Smooth muscle cell of the brain vasculature (primary cell): ENCODE measurements at places on chromosomes 5 and 9.
A peak's percentile ranks its signal among the peaks of the same experiment; 100 is the strongest.

- DNase-seq: no peak
These were observed 2.2 kb upstream of the ELOVL7 start for GRCh38 chr5:60846298-60846697.

DNA sequence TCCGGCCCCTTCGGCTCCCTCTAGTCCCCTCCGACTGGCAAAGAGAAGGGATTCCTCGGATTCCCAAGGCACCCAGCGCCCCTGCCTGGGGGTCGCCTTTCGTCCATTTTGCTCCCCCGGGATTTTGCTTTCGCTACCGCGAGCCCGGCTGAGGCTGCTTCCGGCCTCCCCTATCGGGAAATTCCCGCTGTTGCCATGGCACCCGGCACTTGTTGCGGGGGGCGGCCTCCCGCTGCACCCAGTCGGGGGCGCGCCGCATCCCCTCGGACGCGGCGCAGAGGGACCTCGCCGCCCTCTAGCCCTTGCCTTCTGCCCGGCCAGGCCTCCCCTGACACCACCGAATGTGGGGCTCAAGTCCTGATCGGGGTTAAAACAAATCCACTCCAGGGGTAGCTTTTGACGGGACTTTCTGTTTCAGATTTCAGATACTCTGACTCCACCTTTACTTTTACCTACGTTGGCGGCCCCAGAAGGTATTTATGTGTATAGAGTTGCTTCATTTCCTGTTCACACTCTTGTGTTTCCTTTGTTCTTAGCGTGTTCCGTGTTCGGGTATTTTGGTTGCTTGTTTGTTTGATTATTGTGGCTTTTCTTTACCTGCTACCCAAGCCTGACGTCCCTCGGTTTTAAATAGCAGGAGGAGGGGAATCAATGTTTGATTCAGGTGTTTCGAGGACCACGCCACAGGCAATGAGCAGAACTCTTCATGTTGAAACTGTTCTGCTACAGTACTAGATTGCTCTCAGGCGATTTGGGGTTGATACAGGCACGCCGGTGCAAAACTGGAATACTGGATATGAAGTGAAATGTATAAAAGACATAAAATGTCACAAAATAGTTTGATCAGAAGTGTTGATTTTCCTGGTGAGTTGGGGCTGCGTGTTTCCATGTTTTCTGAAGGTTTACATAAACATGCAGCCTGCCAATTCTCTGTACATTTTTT lies 1.5 kb downstream of the PARP8 start:
- DNase-seq: no peak

- no peak for DNase-seq
These were observed 123.0 kb upstream of the KCNN2 start for GRCh38 chr5:114238771-114239313.

- no peak for DNase-seq
These were observed 48.2 kb upstream of the MTMR12 start for GRCh38 chr5:32360906-32361305.

DNA sequence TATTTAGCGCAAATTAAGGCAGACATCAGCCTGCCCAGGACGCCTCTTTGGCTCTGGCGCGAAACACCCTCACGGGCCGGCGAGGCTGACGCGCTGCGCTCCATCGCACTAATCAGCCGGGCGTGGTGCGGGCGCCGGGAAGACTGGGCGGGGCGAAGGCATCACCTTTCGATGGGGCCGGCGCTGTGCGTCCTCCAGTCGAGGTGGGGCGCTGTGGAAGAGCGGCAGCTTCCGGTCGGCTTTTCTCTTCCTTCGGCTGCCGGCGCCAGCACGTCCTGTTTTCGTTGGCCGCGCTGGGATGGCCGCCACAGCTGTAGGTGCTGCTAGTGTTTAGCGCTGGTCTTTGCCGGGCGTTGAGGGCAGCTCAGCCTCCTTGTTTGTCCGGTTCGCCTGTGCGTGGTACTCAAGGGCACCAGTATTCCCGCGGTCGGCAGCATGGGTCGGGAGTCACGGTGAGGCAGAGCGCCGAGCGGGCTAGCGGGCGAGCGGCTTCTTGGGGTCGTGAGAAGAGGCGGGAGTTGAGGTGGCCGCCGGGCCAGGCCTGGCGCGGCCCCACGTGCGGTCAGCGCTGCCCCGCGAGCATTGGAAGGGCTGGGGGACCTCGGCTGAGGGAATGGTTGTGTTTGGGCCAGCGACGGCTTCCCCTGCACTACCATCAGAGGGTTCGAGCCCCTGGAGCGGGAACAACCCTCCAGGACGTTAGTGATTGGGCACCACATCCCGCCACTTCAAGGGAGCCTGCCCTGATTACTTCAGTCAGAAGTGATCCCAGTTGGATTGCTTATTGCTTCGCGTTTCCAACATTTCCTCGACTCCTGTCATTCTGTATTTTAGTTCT lies at the start of gene DDX46:
DDX46 (plus strand) TSS at position 276 of the 838 bp plus-strand sequence; CDS start at position 436, 160 bp downstream.
- peak; percentile 73 for DNase-seq

DNA sequence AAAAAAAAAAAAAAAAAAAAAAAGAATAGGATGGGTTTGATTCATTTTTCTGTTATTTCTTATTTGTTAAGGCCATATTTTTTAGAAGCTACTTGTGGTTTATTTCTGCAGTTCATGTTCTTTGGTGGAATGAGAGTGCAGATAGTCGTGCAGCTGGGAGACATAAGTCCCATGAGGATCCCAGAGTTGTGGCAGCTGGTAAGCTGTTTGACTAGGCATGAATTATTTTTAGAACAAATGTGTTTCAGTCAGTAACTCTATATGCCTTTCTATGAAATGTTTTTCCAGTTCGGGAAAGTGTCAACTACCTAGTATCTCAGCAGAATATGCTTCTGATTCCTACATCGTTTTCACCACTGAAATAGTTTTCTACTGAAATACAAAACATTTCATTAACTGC lies 5.0 kb upstream of the NIPSNAP3B start:
- DNase-seq: no peak

DNA sequence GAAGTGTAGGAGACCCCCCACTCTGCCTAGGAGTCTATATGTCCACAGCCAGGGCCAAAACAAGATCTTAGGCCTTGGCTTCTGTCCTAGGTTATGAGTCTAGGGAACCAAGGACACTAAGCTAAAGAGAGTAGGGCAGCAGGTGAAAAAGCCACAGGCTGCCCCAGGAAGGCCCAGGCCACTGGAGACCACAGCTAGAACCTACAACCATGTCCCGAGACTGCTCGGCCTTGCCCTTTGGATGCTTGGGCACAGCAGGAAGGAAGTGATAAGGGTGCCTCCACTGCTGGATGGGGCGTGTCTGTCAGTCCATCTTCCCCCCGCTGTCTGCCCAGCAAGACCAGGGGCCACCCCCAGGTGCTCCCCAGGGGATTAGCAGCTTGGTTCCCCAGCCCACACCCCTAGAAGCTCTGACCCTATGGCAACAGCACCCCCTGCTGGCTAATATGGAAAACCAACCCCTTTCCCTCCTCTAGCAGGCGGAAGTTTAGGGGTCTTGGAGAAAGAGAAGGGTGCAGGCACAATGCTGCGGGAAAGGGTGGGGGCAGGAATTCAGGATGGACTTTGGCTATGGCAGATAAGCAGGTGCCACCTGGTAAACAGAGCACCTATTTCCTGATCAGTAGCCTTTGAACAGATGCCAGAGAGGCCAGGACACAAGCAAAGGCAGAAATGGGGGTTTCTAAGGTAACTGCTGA lies 10.5 kb upstream of the IRF1 start:
- DNase-seq: no peak

DNA sequence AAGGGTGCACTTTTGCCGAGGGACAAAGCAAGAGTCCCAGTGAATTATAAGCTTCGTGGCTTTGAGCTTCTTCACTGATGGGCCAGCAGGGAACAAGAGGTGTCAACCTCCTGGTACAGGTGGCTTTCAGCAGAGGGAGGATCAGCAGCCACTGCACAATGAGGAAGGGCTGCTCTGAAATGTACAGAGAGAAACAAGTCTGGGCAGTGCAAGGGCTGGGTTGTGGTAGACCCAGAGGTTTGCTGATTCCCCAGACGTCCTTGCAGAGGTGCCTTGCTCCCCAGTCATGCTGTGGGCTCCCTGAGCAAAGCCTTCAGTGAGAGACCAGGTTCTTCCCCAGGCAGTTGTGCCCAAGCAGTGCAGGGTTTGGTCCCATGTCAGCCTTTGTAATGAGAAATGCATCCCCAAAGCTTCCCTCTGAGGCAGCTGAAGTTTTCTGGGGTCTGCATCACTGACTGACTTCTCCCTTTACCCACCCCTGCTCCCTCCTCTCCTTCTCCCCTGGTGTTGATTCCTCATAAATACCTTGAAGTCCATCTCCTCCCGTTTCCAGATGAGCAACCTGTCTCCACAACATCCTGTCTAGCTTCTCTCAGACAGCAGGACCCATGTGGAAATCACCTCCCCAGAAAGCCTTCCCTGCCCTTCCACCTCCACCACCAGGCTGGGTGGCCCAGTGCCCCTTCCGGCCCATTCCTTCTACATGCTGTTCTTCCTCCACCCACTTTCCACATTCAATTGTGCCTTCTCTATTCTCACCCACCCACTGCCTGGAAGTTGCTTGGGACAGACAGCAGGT lies 599.6 kb upstream of the ADAMTS16 start:
- DNase-seq: no peak

DNA sequence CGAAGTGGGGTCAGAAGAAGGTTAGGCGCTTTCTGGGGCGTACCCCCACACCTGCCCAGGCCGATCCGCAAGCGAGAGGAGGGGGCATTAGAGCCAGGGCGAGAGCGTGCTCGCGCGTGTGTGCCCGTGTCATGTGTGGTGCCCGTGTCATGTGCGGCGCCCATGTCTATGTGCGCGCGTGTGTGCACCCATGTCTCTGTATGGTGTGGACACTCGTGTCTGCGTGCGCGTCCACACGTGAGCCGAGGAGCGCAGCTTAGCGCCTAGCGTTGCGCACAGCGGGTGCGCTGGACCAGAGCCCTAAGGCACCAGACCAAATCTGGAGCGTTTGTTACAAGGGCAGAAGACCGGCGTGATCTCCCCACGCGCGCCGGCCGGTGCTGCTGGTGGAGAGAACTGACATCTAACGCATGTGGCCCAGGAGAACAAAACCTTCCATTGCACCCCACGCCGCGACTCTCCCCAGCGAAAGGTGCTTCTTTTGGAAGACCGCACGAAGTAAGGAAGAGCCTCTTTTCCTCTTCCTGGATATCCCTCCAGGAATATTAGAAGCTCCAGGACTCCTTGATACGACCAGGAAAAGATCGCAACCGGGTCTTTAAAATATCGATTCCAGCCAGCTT lies 644 bp downstream of the NIM1K start:
- no peak for DNase-seq

GRCh38 chr9:81690251-81690851 lies 1.0 kb upstream of the TLE1 start:
- DNase-seq: no peak

GRCh38 chr9:134361426-134361825 lies 35.2 kb downstream of the RXRA start:
- DNase-seq: no peak

- DNase-seq: no peak
These were observed 26.0 kb upstream of the SVEP1 start for GRCh38 chr9:110605565-110605964.

GRCh38 chr5:42949348-42950115 lies 90.6 kb downstream of the ANXA2R start:
- DNase-seq: no peak

GRCh38 chr5:170560938-170561337 lies 57.1 kb downstream of the KCNIP1 start:
- DNase-seq: no peak

DNA sequence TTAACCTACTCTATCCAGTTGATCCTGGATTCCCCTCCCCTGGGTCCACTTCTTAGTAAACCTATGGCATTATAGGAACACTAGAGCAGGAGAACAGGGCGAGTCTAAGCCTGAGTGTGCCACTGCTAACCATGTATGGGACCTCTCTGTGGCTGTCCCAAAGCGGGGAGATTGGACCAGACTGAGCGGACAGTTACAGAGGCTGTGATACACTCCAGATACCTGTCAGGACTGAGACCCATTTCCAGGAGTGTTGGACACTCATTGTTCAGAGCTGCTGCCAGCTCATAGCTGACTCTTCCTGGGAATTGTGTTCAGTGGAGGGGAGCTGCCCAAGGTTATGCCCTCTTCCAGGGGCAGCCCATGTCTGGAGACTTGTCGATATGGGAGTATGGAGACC lies 11.9 kb upstream of the LTC4S start:
- no peak for DNase-seq

- no peak for DNase-seq
These were observed 1382.8 kb upstream of the CDH9 start for GRCh38 chr5:28421141-28421540.

DNA sequence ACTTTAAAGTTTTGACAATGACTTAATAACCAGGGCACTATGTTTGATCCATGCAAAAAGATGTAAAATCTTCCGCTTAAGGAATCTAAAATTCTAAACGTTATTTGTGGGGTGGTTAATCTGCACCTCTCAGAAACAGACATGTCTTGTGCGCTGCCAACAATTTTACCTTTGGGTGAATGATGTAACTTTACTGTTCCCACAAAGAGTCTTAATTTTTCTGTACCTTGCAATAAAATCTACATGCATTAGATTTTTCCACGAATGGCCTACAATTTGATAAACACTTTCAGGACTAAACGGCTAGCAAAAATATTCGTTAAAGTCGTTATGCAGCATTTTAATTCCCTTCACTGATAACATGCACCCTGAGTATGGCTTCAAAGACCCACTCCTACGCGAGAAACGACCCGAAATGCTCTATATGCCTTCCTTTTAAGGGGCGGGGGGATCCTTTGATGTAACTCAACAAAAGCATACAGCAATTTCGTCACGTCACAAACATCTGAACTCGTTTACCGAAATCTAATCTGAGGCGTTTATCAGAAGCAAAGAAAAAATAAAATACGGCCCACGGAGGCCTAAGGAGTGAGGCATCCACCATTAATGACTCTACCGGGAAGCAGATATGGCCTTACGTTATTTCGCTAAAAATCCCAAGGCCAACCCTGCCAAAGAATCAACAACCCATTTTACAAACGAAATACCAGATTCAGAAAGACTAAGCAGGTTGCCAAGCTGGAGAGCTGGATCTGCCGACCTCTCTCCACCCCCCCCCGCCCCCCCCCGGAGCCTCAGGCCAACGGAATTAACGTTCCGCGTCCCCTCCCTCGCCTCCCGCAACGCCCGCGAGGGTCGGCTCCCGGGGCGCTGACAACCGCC lies 621 bp downstream of the AK6 start:
- peak; percentile 7 for DNase-seq

DNA sequence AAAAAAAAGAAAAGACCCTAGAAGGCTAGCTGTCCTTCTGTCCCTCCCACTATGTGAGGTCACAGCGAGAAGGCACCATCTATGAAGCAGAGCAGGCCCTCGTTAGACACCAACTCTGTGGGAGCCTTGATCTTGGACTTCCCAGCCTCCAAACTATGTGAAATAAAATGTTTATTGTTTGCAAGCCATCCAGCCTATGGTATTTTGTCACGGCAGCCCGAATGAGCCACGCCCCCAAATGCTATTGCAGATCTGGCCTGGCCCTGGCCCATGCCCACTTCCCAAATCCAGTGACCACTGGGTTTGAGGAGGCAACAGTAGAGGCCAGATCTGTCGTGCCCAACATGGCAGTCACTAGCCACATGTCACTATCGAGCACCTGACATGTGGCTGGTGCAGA lies 10.8 kb downstream of the STK10 start:
- DNase-seq: no peak
